ENCODE measurements at places on chromosomes 2 and 18.

DNA sequence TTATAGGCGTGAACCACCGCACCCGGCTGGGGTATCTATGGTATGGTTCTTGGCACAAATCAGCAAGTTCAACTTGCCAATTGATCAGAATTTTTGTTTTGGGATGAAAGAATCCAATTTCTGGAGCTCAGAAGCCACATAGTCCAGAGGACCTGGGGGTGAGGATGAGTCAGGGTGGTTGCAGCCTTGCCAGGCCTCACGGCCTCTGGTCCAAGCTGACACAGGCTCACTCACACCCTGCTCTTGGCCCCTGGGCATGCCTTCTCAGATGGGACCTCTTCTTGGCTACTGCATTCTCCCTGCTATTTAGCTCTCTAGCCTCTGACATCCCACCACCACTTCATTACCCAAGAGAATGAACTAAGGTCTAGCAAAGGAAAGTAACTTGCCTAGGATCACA lies 16.3 kb downstream of the CAPG start:
- DNase-seq: no peak

- no peak for DNase-seq
These were observed 81.8 kb downstream of the SS18 start for GRCh38 chr18:26008619-26009018.

- no peak for DNase-seq
These were observed 97.2 kb downstream of the MAIP1 start for GRCh38 chr2:200052627-200053026.

DNA sequence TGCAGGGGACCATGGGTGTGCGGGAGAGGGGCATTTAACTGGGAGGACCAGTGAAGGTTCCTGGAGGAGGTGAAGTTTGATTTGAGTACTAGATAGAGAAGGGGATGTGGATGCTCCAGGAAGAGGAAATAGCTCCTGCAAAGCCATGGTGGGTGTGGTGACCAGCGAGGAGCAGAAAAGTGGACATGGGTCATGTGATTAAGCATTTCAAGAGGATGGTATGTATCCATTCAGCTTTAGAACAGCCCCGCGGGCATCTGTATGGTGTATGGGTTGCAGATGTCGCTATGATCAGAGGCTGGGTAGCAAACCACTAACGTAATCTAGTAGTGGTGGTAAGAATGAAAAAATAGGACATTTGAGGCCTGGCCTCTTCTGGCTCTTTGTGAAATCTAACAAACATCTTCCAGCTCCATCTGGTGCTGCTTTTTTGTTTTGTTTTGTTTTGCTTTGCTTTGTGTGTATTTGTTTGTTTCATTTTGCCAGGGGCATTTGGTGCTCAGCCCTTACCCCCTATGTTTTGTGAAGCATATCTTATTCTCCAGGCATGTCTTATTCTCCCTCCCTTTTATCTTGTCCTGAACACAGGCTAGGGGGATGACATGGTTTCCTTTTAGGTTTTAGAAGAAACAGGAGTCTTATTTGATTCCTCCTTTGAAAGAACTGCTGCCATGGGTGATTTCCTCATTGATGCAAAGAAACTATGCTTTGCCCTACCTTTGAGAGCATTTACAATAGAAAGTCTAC lies 226.1 kb downstream of the LRRTM1 start:
- DNase-seq: no peak

DNA sequence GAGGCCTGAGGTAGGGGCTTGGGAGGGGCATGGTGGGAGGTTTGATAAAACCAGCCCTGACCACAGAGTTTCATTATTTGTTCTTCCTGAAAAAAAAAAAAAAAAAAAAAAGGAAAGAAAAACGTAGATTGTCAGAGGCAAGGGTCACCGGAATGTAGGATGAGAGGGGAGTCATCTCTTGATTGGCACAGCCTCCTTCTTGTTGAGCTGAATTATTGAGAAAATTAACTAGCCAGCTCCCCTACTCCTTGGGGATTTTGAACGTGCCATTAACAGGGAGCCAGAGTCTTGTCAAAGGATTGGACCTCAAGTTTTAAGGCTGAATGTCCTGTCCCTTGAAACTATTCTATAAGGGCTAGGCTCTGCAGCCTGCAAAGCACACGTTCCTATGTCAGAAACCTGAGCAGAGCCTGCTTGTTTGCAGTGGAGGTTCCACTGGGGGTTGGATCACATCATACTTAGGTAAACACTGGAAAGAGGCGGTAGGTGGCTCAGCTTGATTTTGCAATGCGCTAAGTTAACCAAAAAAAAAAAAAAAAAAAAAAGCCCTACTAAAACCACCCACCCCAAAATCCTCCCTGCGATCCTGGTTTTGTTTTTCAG lies 2.3 kb downstream of the INHBB start:
- no peak for DNase-seq

- DNase-seq: peak; percentile 56
These were observed 30.8 kb upstream of the PUM2 start for GRCh38 chr2:20381457-20381856.

DNA sequence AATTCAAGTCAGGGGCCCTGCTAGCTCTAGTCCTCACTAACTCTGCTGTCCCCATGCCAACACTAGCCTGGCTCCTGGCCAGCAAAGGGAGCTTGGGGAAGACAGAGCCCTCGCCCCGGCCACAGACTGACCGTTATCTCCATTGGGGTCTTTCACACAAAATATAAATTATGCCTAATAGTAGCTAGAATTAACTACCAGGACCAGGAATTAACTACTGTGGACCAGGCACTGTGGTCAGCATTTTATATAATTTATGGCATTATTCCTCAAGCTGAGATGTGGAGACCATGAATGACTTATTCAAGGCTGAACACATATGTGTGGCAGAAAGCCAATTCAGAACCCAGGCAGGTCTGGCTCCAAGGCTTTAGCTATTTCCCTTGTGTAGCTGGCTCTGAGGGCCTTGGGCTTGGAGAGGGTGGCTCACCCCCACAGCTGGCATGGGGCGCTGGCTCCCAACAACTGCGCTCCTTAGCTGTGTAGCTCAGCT lies 49.2 kb downstream of the CELF4 start:
- DNase-seq: no peak

GRCh38 chr2:77336013-77336412 lies 186.2 kb downstream of the LRRTM4 start:
- no peak for DNase-seq

- DNase-seq: no peak
These were observed 93.1 kb downstream of the MDH1 start for GRCh38 chr2:63681896-63682295.

GRCh38 chr2:118665784-118666529 lies 181.5 kb downstream of the EN1 start:
- no peak for DNase-seq

GRCh38 chr18:76528477-76529432 lies 33.7 kb upstream of the ZNF516 start:
- DNase-seq: no peak

DNA sequence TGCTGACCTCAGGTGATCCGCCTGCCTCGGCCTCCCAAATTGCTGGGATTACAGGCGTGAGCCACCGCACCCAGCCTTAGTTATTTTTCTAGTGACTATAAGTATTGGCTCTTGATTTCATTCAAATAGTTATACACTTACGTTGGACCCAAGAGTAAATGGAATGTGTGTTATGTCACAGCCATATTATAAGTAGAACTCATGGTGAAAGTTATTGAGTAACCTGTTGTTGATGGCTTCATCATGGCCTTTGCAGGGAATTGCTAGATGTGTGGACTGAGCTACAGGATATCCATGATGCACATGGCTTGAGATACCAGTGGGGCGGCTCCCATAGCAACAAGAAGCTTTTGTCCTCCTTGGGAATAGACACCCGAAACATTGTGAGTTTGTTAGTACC lies 44.7 kb downstream of the AFTPH start:
- DNase-seq: no peak

- no peak for DNase-seq
These were observed 120.5 kb downstream of the AFF3 start for GRCh38 chr2:100021791-100022340.
